COR-L47 (cell line): ENCODE measurements at places on chromosomes 11 and 22.

- no peak for DNase-seq
Measured at GRCh38 chr22:20128902-20129746, 2.5 kb upstream of the ZDHHC8 start.

DNA sequence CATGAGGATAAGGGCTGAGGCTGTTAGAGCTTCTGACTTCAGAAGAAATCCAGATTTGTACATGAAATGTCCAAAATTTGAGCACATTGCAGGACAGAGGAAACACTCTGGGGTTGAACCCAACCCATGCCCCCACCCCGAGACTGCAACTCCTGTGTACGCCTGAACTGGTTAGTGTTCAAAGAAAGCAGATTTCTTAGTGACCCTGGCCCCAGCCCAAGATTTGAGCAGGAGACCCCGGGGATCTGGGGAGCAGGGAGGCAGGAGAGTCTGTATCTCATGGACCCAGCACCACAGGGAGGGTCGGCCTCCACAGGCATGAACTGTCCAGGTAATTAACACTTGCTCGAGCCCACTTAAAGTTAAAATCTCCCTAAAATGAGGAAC lies 69.3 kb upstream of the WNT7B start:
- DNase-seq, result no peak

GRCh38 chr11:25587496-25587895 lies 744.4 kb upstream of the ANO3 start:
- DNase-seq, result no peak

- no peak for DNase-seq
Measured at GRCh38 chr22:49264696-49265095, 563.0 kb downstream of the BRD1 start.

- no peak for DNase-seq
Measured at GRCh38 chr11:33642461-33643166, 58.0 kb downstream of the C11orf91 start.
